ENCODE measurements at places on chromosomes 6 and 20.

GRCh38 chr6:28446818-28447511, 3.7 kb upstream of the ZSCAN23 start:
- DNase-seq = no peak

GRCh38 chr6:36109092-36109491, 21.2 kb upstream of the MAPK13 start:
- DNase-seq = no peak

GRCh38 chr6:17962436-17963031, 24.9 kb downstream of the KIF13A start:
- no peak for DNase-seq

DNA sequence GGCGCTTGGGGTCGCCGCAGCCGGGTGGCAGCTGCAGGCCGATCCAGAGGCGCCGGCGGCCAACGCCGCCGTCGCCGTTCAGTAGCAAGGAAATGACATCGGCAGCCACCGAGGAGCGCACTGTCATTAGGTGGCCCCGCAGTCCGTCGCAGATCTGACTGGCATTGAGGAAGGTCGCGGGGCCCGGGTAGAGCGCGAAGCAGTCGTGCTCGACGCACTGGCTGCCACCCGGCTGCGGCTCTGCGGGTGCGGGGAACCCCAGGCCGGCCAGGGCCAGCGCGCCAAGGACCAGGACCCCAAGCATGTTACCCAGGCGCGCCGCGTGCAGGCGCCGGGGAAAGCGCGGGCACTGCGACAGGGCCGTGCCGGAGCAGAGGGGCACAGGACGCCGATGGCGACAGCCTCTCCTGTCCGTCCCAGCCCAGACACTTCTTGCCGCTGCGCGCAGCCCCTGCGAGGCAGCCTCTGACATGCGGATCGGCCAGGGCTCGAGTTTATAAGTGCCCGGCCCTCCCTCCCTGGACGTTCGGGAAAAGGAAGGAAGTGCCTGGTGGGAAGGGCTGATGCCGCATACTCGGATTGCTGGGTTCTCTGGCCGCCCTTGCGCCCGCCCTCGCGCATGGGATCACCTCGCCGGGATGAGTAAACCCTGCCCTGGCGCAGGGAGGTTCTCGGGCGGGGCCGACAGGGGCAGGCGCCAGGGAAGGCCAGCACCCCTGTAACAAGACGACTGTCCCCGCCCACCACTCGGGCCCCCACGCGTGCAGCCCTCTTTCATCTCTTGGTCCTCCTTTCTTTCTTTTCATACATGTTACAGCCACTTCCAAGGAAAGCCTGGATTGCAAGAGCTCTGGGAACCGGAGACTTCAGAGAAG, at the start of gene THBD:
THBD (minus strand) TSS at position 472 of the 875 bp plus-strand sequence; CDS start at position 304, 168 bp downstream.
- no peak for DNase-seq

DNA sequence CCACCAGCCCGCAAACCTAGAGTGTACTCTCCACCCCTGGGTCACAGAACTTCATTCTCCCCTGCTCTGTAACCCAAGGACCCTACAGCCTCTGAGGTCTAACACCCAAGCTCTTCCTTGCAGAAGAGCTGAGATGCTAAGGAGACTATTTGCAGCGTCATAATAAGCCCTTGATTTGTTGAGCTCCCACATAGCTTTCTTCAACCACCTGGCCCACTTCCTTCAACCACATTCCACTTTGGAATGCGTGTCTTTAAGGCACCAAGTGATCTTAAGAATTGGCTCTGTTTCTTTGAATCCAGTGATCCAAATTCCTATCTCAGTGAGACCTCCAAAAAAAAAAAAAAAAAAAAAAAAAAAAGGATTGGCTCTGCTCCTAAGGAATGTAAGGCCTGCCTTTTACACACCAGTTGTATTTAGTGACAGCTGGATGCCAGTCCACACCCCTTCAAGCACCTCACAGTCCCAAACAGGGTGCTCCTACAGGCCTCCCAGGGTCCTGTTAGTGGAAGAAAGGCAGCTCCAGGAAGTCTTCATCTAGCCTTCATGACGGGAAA, 106.2 kb downstream of the UBE3D start:
- no peak for DNase-seq

GRCh38 chr20:21614980-21615379, 90.5 kb upstream of the PAX1 start:
- DNase-seq = no peak

DNA sequence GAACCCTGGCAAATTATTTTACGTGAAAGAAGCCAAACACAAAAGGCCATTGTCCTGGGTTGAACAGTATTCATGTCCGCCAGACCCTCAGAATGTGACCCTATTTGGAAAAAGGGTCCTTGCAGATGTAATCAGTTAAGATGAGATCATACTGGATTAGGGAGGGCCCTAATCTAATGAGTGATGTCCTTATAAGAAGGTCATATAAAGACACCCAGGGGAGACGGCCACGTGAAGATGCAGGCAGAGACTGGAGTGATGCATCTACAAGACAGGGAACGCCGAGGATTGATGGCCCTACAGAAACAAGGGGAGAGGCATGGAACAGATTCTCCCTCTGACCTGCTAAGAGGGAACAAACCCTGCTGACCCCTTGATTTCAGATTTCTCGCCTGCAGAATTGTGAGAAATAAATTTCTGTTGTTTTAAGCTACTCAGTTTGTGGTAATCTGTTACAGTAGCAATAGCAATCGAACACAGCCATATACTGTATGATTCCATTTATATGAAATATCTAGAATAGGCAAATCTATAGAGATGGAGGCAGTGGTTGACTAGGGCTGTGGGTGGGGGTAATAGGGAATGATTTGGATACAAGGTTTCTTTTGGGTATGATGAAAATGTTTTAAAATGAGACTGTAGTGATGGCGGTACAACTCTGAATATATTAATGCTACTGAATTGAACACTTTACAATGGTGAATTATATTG, 132.9 kb upstream of the NUP153 start:
- no peak for DNase-seq

- DNase-seq = no peak
These were observed 38.5 kb downstream of the GCNT2 start for GRCh38 chr6:10559522-10560152.

- no peak for DNase-seq
These were observed 18.1 kb upstream of the TRIM27 start for GRCh38 chr6:28941684-28942448.

- DNase-seq = no peak
These were observed 433.7 kb downstream of the MAFB start for GRCh38 chr20:40255365-40255764.

GRCh38 chr6:97850458-97851212, 567.6 kb upstream of the MMS22L start:
- no peak for DNase-seq

DNA sequence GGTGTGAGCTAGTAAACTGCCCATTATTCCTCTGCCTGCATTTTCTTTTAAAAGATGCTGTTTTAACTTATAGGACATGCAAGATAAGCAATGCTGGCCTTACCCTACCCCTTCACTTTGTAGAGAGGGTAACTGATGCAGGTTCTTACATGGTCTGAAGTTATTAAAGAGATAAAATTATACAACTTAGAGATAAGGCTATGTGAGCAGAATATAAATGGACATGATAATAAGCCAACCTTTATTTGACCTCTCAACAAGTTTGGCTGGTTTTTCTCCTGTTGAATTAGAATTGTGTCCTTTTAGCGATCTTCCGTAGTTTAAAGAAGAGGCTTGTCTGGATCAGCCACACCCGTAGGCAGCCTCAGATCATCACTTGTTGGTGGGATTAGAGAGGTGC, 377.0 kb downstream of the BTBD3 start:
- DNase-seq = no peak

DNA sequence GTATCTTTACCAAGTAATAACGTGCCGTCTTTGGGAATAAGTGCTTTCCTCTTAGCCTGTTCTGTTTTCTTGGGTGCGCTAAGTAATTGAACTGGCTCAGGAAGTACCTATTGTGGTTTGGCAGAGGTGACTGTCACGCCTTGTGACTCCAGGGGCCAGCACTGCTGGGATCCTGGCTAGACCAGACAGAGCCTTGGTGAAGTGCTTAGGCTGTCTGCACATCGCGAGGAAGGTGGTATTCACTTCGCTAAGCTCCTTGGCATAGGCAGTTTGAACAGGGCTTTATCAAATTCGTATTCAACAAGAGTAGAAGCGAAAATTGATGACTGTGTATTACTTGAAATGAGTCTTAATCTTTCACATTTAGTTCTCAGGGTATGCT, 17.6 kb downstream of the PRDM1 start:
- peak; percentile 76 for DNase-seq

GRCh38 chr6:117194978-117195377, 70.4 kb upstream of the VGLL2 start:
- no peak for DNase-seq

- no peak for DNase-seq
These were observed 198.6 kb upstream of the THBS2 start for GRCh38 chr6:169452117-169452868.

DNA sequence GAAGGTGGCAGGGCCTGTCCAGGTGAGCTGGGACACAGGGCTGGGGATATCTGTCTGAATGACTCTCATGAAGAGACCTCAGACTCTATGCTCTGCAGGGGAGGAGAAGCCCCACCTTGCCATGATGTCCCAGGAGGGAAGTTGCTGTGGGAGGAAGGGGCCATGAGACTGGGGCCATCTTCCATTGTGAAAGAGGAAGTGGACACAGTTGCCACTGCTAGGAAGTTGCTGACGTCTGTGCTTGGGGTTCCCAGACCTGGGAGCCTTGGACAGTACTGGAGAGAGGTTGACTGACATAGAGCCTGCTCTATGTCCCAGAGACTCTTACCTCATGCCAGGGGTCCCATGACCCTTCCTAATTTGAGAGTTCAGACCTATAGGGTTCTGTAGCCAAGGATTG, 24.5 kb downstream of the SIRPB1 start:
- no peak for DNase-seq

DNA sequence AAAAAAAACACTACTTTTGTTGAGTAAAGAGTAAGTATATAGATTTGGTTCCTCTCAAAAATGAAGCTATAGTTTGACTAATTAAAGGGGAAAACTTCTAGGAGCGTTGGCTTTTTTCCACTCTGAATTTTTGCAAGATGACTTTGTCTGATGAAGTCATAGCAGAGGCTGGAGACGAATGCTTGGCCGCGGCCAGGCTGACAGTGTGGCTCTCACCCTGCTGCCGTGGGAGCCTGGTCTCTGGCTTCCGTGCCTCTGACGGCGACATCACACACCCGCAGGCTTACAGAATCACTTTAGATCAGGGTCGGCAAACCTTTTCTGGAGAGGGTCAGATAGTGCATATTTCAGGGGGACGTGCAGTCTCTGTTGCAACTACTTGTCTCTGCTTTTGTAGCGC, 145.0 kb downstream of the PHACTR3 start:
- DNase-seq = no peak

- no peak for DNase-seq
These were observed 77.5 kb downstream of the ATXN1 start for GRCh38 chr6:16683641-16684194.

- no peak for DNase-seq
These were observed 148.1 kb downstream of the ZFAND3 start for GRCh38 chr6:37967651-37968050.

GRCh38 chr6:130162421-130162820, 60.3 kb downstream of the SAMD3 start:
- no peak for DNase-seq

- DNase-seq = no peak
These were observed 305.8 kb upstream of the PRDM1 start for GRCh38 chr6:105780146-105780860.

DNA sequence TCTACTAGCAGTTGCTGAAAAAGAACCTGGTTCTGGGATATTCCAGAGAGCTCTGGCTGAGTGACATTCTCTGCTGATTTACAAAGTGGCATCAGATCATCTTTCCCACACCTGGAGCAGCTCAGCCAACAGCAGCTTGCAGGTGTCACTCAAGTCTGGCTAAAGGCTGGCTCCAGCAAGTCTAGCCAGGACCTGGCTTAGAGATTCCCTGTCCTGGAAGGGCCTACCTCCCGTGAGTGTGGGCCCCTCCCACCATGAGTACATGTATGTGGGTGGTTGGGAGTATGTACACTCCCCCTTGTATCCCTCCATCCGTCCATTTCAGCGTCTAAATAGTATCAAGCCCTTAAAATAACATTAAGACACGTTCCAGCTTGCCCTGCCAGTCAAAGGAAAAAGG, 539.3 kb upstream of the ID4 start:
- DNase-seq = no peak

GRCh38 chr6:27873021-27873940, 38.9 kb downstream of the OR2B2 start:
- DNase-seq = peak; percentile 41

GRCh38 chr20:53292347-53292746, 301.3 kb downstream of the ZNF217 start:
- DNase-seq = no peak

GRCh38 chr6:167091805-167092107, 31.1 kb upstream of the CCR6 start:
- no peak for DNase-seq

- DNase-seq = no peak
These were observed 3.3 kb downstream of the CST11 start for GRCh38 chr20:23449421-23449820.

DNA sequence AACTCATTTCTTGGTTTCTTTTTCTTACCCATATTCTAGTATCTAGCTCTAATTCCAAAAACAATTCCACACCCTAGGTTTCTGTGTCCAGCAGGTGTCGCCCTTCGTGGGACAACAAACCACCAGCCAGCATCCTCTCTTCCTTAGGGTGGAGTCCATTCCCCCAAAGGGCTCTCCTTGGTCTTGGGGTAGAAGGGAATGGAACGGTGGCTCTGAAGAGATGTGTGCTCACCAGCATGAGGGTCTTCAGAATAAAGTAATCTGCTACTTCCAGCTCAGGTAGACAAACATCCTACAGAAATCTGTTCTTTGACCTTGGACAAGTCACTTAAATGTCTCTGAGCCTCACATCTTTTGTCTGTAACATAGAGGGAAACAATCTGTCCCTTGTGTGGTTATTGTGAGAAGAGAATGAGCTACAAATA, 7.2 kb downstream of the HLA-DMB start:
- DNase-seq = peak; percentile 64

GRCh38 chr20:48834278-48834677, 6.5 kb upstream of the PREX1 start:
- no peak for DNase-seq

- DNase-seq = no peak
These were observed 69.3 kb downstream of the ALDH8A1 start for GRCh38 chr6:134880487-134881190.

DNA sequence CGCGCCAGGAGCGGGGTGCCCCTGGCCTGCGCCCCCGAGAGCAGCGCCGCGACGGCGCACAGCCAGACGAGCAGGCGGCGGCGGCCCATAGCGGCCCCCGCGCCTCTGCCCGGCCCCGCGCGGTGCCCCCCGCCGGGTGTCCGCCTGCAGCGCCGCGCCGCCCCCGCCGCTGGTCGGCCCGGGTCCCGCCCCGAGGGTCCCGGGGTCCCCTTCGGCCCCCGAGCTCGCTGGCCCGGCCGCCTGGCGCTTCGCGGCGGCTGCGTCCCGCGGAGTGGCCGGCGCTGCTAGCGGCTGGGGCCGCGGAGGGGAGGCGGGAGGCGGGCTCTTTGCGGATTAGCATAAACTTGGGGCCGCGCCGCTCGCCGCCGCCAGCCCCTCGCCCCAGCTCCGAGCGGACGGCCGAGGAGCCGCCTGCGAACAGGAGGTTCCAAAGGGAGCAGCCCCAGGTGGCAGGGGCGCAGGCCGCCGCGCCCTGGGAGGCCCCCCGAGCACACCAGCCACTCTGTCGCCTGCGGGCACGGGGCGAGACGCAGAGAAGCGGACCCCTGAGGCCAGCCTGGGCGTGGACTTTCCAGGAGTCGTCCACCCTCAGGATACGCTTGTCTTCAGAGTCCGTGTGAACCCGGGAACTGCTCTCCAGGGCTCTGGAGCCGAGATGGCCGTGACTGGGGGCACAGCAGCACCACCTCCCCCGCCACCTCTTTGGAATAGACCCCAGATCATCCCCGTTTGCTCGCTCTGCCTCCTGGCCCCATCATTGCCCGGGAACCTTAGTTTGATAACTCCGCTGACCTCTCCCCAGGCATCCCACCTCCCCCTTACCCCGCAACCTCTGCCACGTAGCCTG, at the start of gene EMILIN3:
EMILIN3 (minus strand) TSS at position 273 of the 847 bp plus-strand sequence; CDS start at position 89, 184 bp downstream.
- no peak for DNase-seq

Measured in stimulated activated effector memory CD8-positive, alpha-beta T cell treated with anti-CD3 and anti-CD28 coated beads, Interleukin-12 subunit alpha, Interleukin-12 subunit beta, amount 100 ng/mL, for 72 hours (primary cell).